Stimulated activated CD4-positive, alpha-beta T cell treated with anti-CD3 and anti-CD28 coated beads, Interleukin-4, amount 100 ng/mL, for 1 hour (primary cell): ENCODE measurements at places on chromosomes 12 and 14.

- DNase-seq, result no peak
Observed at GRCh38 chr12:119036878-119037825, 55.8 kb downstream of the SRRM4 start.

DNA sequence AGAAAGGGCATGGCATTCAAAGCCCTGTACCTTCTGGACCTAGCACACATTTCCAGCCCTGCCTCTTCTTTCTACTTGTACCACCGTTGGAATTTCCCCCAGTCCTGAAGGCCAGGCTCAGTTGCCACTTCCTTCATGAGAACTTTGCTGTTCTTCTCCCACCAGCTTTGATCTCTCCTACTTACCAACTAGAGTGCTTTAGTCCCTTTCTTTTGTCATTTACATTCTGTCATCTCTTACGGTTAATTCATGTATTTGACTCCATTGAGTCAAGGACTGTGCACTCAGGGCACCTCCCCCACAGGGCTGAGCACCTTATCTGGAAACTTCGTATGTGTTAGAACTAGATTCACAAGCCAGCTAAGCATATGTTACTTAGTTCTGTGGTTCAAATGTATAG lies 26.3 kb downstream of the BICDL1 start:
- DNase-seq, result peak; percentile 72

DNA sequence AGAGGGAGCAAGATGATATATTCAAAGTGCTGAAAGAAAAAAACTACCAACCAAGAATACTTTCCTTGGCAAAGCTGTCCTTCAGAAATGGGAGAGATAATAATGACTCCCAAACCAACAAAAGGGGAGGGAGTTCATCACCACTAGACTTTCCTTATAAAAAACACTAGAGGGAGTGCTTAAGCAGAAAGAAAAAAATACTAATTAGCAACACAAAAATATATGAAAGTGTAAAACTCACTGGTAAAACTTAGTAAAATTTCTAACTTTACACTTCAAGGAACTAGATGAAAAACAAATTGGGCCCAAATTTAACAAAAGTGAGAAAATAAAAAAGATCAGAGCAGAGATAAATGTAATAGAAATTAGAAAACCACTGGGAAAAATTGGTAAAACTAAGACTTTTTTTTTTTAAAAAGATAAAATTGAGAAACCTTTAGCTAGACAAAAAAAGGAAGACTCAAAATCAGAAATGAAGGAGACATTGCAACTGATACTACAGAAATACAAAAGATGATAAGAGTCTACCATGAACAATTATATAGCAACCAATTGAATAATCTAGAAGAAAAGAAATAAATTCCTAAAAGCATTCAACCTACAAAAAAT lies 60.4 kb upstream of the FAR2 start:
- DNase-seq, result no peak

DNA sequence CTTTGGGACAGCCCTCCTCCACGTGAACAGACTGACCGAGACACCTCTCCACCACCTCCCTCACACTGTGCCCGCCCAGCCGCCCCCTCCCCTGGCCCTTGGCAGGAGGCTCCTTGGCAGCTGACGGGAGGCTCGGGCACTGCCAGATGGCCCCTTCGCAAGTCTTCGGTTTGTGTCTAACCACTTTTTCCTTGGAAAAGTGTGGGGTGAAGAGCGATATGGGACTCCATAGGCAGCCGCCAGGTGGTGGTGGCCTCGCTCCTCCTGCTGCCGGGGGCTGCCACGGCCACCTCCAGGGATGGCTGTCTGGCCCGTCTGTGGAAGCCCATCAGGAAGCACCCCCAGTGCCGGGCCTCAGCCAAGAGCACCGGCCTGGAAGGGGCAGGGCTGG lies 58.7 kb downstream of the LRCOL1 start:
- no peak for DNase-seq

DNA sequence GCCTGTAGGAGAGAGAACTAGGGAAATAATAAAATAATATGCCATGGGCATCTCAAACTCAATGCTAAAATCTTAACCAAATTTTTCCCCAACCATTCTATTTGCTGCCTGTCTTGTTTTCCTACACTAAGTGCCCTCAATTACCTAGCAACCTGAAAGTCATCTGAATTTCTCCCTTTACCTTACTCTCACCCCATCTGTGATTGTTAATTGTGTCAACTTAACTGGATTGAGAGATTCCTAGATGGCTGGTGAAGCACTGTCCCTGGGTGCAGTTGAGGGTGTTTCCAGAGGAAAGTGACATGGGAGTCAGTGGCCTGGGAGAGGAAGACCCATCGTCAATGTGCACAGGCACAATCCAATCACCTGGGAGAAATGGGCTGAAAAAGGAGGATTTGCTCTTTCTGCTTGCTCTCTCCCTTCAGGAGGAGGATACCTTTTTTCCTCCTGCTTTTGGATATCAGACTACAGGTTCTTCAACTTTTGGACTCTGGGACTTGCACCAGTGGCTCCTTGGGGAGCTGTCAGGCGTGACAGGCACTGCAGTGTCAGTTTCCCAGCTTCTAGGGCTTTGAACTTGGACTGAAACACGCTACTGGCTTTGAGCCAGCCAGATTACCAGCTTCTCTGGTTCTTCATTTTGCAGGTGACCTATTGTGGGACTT lies 100.1 kb downstream of the PPP1R12A start:
- DNase-seq, result no peak

DNA sequence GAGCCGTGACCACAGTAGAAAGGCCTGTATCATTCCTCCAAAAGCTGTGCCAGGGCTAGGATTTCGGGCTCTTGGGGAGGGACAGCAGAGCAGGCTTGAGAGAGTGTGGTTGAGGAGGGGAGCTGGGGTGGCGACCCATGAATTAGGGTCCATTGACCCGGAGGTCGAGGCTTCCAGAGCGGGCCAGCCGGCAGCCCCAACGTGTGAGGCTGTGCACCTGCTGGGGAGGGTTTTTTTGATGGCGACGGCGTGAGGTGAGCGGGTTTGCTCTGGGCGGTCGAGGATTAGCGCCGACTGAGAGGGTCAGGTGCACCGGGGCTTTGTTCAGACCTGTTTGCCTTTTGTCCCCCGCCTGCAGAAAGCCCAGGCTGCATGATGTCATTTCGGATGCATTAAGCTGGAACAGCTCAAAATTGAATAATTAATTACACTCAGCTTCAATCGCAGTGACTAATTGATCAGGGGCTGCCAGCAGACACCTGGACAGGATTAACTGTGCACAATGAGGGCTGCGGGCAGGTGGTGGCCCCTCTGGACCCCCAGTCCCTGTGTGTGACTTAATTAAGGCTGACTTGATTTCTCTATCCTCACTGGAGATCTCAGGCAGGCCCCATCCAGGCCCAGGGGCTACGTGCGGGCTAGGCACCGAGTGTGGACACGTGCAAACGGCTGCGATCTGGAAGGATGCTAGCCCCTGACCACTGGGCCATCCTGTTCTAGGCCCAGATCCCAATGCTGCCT lies 42.1 kb upstream of the MEG3 start:
- DNase-seq, result no peak

GRCh38 chr12:43237238-43237879 lies 314.6 kb downstream of the ADAMTS20 start:
- no peak for DNase-seq

DNA sequence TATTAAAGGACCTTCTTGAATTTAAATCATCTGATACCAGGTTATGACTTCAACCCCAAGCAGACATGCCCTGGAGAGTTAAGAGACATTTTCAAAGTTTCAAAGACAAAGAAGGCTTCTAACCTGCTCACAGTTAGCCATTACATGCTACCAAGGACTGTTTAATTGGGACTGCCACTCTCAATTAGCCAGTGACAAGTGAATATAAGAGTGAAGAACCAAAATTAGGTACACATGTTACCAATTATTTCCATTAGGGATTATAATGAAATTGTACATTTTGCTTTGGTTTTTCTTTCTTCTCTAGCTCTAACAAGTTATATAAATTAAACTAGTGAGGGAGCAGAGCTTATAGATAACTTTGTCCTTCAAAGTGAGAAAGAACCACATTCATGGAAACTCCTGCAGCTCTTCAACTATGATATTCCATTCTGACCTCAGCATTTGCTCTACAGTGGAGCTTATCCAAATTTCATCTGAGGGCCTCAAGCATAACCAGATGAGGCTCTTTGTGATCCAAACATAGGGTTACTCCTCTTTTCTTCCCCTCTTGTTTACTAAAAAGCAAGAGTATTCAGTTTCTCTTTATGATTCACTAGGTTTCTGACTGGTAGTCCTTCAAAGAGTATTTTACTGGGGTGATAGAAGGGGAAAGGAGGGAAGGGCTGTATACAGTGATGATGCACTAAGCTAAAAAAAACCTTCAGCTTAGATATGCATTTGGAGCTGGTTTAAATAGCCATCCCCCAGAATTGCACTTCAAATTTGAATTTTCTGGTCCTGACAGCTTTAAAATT lies 91.3 kb downstream of the DUSP6 start:
- no peak for DNase-seq

DNA sequence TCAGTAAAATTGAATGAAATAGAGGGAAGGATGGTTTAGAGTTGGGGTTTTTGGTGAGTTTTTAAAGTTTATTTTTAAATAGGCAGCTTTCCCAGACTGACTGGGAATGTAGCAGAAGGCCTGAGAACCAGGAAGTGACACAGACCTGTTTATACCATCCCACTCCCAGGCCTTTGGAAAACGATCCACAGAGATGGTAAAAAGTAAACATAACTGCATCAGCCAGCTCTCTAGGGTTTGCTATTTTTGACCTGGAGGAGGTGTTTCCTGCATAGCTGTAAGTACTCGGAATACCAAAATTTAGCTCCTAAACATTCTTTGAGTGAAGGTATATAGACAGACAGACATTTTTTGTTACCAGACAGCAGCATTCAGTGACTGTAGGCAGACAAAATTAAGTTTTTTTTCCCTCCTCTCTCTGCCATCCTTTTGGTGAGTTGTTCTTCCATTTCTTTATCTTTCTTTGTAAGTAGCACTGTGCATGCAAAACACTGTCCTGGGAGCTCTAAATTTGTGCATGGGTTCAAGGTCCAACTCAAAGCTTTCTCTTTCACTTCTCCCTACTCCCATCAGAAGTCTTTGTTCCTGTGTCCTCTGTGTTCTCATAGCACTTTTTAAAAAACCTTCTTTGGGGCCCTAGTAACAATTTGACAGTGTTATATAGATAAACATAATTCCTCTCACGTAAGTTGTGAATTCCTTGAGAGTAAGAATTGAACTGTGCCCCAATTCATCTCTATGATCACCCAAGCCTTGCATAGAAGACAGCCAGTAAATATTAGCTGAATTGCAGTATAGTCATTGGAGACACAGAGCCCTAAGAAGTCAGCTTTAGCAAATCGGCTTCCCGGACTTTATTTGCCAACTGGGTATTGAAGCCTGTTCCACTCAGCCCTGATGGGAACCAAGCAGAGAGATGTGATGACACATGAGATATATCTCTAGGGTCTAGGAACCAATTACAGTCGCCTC lies 37.4 kb downstream of the SUSD6 start:
- DNase-seq, result no peak

DNA sequence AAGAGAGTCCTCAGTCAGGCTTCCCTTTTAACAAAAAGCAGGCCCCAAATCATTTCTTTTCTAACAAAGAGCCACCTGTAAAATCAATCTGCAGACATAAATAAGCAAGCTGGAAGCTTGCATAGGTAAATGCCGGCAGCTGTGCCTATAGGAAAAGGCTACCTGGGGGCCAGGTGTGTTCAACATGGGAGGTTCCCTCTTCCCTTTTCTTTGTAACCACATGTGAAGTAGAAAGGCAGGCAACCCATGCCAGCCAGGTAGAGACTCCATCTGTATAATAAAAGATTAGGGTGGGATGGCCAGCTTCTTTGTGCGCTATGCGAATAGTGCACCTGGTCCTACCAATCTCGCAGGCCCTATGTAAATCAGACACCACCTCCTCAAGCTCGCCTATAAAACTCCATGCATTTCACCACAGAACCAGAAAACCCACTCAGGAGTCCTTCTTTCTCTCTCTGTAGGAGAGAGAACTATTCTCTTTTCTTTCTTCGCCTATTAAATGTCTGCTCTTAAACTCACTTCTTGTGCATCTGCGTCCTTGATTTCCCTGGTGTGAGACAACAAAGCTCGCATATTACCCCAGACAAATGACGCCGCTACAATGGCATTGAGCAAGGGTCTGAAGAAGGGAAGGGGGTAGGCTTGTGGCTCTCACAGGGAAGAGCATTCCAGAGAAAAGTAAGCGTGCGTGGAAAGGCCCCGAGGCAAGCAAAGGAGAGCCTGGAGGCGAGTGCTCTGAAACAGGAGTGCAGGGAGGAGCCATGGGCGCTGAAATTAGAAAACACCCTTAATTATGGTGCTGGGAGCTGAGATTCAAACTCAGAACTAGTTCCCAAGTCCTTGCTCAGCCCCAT lies 67.2 kb downstream of the TTC9 start:
- DNase-seq, result no peak

- DNase-seq, result no peak
Observed at GRCh38 chr14:95686935-95687334, 709 bp downstream of the TCL1B start.

DNA sequence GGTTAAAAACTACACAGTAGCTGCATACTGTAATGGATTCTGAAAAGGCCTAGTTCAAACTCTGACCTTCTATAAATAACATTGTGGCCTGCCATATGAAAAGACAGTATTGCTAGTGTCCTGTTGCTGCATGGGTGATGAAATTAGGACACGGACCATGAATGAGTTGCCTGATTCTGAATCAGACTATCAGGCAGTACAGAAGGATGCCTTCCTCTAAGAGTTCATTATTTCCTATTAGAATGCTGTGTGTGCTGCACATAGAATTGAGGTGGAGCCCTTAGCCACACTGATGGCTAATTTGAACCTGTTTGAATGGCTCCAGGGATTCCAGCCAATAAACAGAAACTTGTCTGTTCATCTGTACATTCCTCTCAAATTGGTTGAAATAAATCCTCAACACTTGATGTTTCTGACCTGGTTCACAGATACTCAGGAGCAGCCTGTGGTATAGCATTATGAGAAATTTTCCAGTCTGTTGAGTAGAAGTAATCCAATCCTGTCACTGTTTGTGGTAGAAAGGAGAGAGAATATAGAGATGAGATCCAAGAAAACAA lies 483.2 kb downstream of the APAF1 start:
- DNase-seq, result no peak

- DNase-seq, result peak; percentile 35
Observed at GRCh38 chr14:73752297-73752992, 38.3 kb upstream of the PNMA1 start.

GRCh38 chr12:30980955-30981662 lies 54.6 kb downstream of the TSPAN11 start:
- no peak for DNase-seq

- DNase-seq, result no peak
Observed at GRCh38 chr14:88870777-88871176, 46.3 kb downstream of the TTC8 start.

DNA sequence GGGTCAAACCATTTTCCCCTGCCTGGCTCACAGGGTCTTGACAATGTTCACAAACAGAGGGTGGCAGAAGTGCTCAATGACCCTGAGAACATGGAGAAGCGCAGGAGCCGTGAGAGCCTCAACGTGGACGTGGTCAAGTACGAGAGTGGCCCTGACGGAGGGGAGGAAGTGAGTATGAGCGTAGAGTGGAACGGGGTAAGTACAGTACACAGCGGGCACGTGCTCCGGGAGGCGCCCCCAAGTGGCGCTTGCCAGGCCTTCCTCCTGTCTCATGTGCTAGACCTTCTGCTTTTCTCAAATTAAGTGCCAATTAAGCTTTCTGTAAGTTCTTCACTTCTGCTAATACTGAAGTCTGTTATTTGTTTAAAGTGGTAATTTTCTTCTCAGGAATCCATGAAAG lies 35.9 kb downstream of the XRCC3 start:
- DNase-seq, result peak; percentile 57

- DNase-seq, result no peak
Observed at GRCh38 chr14:74408870-74409269, 17.1 kb downstream of the SYNDIG1L start.

GRCh38 chr12:59833408-59833807 lies 237.6 kb downstream of the SLC16A7 start:
- DNase-seq, result no peak
